Mononuclear cell (primary cell): ENCODE measurements at places on chromosomes 13 and 19. TPM values are rescaled to one million over a fixed set of nuclear protein-coding genes. Genes with fewer than 3 reads are reported as not detected.

Gene CGB1
- total RNA-seq, result not detected

Gene CCL25
- not detected for total RNA-seq

Gene CRTC1
- 4.3 TPM for total RNA-seq

Gene ZNF625
- 1.7 TPM for total RNA-seq

Gene DNAJC15
- 11.1 TPM for total RNA-seq

Gene SLC1A5
- total RNA-seq, result 5.5 TPM

Gene DLL3
- not detected for total RNA-seq
